Transverse colon (tissue), 4 donors: ENCODE measurements at places on chromosomes 6 and 20. TPM values are rescaled to one million over a fixed set of nuclear protein-coding genes. Genes with fewer than 3 reads are reported as not detected.
A peak's percentile ranks its signal among the peaks of the same experiment; 100 is the strongest.

Gene KCNQ5
- 0.14 TPM for total RNA-seq

Gene GPX5
- total RNA-seq, result not detected

Gene AVP
- total RNA-seq, result not detected

Gene TPX2
- 3.2 TPM for total RNA-seq

DNA sequence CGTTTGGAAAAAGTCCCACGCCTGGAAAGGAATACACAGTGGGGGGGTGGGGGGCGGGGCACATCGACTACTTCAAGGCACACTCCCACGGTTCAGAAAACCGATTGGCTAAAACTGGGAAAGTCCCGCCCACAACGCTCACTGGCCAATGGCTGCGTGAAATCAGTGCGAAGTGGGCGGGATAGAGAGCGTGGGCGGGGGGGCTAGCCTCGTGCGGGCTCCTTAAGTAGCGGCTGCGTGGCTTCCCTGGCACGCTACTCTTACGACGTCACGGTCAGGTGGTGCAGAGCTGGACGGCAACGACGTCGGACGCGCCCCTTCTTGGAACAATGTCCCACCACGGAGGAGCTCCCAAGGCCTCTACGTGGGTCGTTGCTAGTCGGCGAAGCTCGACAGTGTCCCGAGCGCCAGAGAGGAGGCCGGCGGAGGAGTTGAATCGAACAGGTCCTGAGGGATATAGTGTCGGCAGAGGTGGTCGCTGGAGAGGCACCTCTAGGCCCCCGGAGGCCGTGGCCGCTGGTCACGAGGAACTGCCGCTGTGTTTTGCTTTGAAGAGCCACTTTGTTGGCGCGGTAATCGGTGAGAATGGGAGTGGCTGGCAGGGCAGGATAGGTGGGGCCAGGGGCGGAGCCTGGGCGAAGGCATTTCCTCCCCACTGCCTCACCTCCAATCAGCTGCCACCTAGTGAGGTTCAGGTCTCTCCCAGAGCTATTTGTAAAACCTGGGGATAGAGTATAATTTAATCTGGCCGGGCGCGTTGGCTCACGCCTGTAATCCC is at the start of gene DDX43:
Gene DDX43, plus strand, starts transcription at position 252 of the 778 bp plus-strand sequence. Its CDS starts 78 bp downstream, at position 330.
- peak; percentile 45 for DNase-seq

- DNase-seq, result no peak
Measured at GRCh38 chr6:139603581-139603980, 229.1 kb upstream of the CITED2 start.

DNA sequence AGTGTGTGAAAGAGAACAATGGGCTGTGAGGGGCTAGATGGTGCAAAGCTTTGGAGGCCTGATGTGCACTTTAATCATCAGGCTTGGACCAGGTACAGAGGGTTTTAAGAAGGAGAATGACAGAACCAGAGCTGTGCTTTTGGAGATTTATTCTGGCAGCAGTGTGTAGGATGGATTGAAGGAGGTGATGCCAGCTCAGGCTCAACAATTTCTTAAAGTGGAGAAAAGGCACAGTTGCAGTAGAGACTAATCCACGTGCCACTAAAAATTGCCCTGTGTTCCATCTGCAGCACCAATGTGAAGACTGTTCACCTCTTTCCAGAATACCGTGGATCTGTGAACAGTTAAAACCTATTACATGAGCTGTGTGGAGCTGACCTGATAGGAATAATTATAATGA is 134.7 kb downstream of the FUT9 start:
- no peak for DNase-seq

- no peak for DNase-seq
Measured at GRCh38 chr6:56848105-56848504, 106.8 kb upstream of the BEND6 start.

GRCh38 chr6:32460528-32460927 is 20.8 kb downstream of the HLA-DRA start:
- DNase-seq, result no peak

GRCh38 chr20:46264391-46265266 is 43.7 kb downstream of the CDH22 start:
- DNase-seq, result no peak

DNA sequence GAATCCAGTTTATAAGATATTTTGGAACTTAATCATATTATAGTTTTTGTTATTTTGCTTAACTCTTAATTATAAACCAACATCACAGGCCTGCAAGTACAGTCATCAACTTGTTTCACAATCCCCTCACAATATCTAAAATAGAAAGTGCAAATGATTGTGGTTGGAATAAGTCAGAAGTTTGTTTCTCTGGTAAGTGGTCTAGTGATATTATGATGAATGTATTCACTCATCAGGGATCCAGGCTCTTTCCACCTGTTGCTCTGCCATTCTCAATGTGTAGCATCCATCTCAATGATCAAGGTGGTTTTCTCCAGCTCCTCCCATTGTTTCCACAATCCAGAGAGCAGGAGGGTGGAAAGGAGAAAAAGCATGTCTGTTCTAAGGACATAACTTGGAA is 54.2 kb downstream of the OPN5 start:
- no peak for DNase-seq
